ENCODE measurements at places on chromosomes 1 and 21.

GRCh38 chr1:232274236-232274855 lies 355.6 kb downstream of the SIPA1L2 start:
- DNase-seq, result no peak

GRCh38 chr1:186974774-186975181 lies 146.0 kb downstream of the PLA2G4A start:
- no peak for DNase-seq

DNA sequence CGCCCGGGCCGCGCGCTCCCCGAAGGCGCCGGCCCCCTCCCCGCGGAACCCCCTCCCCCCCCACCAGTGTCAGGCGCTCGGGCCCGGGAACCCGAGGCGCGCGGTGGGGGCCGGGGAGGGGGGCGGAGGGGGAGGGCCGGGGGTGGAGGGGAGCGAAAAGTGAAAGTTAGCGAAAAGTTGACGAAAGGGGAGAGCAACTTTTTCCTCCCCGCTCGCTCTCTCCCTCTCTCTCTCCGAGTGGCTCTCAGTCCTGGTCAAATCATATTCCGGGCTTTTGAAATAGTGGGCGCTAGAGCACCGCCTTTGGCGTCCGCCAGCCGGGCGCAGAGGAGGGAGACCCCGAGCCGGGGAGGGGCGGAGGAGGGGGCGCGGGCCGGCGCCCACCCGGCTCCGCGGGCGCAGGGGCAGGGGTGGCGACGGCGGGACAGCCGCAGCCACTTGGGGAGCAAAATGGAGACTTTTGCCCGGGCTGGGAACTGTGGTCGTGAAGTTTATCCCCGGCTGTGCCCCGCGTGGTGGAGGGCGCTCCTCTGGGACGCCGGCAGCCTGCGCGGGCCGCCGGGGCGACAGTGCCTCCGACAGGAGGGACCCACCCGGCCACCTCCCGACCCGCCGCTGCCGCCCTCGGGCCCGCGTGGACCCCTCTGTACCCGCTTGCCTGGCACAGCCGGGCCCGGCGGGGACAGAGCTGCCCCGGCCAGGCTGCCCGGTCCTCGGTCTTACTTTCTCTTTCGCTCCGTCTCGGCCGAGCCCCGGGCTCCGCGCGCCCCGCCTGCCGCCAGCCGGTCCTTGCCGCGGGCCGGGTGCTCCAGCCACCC lies 697 bp downstream of the PRDM16 start:
- no peak for DNase-seq

DNA sequence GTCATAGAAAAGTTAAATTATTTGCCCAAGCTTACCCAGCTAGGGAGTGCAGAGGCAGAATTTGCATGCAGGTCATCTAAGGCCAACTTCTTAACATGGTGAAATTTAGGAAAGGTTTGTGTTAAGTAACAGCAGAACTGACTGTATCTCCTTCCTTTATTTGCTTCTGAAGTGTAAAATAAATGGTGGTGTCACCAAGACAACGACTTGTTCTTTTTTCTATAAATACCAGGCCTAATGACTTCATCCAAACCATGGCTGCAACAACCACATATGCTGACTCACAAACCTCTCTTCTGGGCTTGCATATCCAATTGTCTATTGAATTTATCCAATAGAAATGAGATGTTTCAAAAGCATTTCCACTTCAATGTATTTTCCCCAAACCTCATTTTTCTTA lies 19.1 kb downstream of the COL24A1 start:
- DNase-seq, result no peak

- no peak for DNase-seq
Observed at GRCh38 chr1:161733526-161733925, 12.2 kb downstream of the FCRLB start.

GRCh38 chr1:16342331-16343062 lies 9.8 kb downstream of the FBXO42 start:
- DNase-seq, result no peak

DNA sequence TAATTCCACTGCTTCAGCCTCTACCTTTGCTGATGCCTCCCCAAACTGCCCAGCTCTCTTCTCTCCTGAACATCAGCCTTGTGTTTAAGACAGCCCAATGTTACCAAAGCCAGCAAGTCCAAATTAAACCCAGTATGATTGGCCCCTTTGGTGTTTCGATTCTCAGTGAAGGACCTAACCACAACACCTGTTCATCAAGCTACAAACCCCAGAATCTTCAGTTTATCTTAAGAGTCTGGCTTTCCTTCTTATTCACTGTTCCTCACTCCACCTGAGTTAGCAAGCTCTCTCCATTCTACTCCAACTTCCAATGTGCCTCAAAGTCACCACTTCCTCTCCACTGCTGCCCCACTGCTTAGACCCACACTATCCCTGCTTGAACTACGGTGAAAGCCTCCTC lies 25.5 kb upstream of the ITPKB start:
- DNase-seq, result no peak

GRCh38 chr21:44724926-44725325 lies 13.6 kb upstream of the TSPEAR start:
- no peak for DNase-seq

GRCh38 chr1:18123467-18123992 lies 15.9 kb downstream of the IGSF21 start:
- no peak for DNase-seq

DNA sequence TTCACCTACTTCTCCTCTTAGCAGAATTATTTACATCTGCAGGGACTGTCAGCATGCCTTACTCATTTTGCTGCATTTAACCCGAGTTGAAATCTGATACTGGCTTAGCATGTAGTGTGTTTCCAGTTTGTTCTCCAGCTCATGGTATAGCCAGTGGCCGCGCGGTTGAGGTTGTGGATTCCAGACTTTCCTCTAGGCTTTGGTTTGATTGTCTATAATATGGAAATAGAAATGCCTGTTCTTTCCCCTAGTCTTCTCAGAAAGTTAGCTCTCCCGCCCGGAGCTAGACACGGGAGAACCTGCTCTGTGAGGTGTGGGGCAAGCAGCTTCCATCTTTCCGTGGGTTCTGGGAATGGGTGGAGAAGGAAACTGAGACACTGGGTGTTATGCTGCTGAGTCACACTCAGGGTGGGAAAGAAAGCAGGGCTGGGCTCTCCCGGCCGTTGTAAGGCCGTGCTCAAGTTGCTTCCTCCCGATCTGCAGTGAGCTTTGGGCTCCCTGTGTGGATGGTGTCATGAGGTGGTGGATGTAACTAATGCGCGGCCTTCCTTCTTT lies 206.8 kb upstream of the TMEM51 start:
- DNase-seq, result no peak

DNA sequence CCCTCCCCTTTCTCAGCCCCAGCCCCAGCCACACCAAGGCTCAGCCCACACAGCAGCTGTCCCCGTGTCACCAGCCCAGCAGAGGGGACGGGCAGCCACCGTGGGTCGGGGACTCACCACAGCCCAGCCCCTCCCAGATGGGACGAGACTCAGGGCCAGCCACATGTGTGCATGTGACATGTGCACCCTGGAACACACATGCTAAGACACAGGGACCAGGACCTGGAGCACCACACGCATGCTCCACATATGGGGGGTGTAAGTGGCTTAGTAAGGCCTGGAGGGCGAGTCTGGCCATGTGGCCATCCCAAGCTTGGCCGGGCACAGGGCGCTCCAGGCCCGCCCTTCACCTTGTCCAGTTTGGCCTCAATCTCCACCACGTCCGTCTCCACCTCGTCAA lies 4.0 kb downstream of the ACAP3 start:
- DNase-seq, result no peak

DNA sequence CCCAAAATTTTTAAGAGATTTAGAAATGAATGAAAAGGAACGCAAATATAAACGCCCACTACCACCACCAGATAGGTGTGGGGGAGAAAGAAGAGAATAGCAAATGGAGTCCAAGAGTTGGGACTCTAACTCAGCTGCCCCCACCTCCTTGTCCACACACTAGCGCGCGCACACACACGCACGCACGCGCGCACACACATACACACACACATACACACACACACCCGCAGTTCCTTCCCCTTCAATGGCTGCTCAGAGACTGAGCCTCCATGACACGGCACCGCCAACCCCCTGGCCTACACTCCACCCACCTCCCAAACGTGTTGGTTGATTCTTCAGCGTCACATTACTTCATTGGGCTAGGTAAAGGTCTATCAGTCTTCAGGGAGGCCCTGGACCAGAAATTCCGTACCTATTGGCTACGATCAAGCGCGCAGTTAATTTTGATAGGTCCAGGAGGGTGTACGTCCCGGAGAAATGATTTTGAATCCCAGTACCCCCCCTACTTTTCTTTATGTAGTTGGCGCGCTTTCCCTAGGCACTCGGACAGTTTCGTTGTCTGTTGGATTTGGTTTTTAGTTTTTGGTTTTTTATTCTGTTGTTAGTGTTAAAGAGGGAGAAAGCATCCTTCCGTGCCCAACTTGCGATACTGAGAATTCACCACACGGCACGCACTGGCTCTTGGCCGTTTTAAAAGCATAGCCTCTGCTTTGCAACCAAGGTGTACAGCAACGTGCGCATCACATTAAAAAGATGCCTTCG lies at the start of gene ANP32E:
ANP32E (minus strand) TSS at position 261 of the 762 bp plus-strand sequence. CDS start 326 bp downstream, outside the sequence.
- DNase-seq, result peak; percentile 81

DNA sequence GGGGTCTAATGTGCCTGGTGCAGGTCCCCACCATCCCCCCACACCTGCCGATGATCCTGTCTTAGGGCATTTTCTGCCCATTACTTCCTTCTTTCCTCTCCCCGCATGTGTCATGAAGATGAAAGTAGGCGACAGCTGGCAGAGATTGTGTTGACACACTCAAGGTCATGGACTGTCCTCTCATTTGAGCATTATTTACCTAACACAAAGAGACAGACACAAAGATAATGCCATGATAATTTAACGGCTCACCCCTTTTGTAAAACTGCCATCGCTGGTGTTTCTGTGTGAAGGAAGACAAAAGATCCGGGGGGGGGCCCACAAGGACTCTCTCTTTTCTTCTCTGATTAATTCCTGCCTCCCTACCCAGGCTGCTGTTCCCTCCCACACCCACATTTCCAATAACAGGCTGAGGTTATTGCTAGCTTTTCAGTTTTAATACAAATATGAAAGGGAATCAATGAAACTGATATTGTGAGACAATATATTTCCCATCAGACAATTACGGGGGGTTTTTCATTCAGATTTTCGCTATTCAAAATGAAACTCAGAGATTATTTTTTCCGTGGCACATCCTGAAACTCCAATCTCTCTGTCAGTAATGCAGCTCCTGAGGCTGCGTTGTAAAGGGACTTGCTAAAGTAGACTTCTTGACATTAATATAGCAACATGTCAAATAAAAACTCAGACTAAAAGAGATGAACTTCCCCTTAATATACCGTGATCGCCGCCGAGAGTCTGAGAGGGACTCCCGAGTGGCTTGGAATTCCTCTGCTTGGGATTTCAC lies 561.1 kb downstream of the NPHP4 start:
- no peak for DNase-seq

GRCh38 chr21:31022306-31022705 lies 16.0 kb downstream of the KRTAP19-8 start:
- no peak for DNase-seq

GRCh38 chr1:240109130-240109529 lies 17.4 kb downstream of the FMN2 start:
- DNase-seq, result no peak

DNA sequence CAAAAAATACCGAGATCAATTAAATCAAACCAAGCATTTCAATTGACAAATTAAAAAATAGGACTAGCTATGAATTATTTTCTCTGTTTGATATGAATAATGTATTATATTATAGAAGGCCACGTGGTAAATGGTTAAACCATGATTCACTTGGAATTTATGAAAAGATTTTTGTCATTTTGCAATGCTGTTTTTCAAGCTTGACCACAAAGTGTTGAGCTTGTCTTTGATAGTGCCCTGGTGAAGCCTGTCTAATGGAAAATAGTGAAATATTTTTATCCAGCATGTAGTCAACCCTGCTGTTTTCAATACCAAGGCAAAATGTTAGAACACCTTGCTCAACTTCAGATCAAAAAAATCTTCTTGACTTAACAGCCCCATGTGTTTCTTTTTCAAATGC lies 288.0 kb upstream of the PRMT6 start:
- no peak for DNase-seq

DNA sequence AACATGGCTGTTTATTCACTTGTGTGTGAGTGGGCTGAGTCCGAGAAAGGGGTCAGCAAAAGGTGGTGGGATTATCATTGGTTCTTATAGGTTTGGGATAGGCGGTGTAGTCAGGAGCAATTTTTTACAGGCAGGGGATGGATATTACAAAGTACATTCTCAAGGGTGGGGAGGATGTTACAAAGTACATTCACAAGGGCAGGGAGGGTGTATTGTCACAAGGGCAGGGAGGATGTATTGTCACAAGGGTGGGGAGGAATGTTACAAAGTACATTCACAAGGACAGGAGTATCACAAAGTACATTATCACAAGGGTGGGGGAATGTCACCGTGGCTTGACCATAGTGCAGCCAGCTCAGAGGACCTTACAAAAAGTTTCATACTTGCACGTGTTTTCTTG lies 31.1 kb upstream of the ITLN2 start:
- no peak for DNase-seq

DNA sequence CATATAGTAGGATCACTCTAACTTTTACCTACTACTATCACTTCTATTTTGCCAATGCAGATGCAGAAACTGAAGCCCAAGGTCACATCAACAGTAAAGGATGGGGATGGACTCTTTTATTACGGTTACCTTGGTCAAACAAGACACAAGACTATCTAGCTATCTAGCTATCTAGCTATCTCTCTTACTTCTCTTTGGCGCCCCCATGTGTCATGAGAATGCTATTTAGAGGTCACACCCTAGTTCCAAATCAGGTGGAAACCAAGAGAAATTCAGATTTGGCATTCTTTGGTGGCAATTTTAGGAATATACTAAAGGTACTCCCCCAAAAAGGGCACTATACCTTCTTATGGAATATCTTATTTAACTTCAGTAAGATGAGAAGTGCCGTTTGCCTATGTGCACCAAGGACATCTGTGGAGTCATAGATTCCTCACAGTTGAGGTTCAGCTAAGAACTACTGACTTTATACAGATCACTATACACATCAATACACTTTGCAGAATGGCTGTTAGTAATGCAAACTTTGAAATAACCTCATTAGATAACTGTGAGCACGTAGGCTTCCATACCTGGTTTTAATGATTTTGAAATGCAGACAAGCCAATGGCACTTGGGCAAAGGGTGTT lies 6.7 kb downstream of the ZNF648 start:
- no peak for DNase-seq

DNA sequence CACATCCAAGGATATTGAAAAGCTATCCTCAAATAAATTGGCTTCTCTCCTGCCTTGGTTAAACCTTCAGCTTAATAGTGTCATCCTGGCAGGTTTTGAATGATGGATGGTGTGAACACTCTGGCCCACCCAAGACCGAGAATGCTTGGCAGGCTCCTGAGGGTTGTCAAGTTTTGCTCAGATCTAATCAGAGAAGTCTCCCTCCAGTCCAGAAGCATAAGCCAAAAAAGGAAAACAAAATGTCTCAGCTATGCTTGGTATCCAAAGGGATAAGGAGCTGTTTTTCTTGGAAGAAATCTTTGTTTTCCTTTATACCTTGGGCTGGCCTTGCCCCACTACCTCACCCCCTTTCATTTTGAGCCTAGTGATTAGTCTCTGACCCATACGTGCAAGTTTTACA lies 172.7 kb downstream of the CRB1 start:
- no peak for DNase-seq

DNA sequence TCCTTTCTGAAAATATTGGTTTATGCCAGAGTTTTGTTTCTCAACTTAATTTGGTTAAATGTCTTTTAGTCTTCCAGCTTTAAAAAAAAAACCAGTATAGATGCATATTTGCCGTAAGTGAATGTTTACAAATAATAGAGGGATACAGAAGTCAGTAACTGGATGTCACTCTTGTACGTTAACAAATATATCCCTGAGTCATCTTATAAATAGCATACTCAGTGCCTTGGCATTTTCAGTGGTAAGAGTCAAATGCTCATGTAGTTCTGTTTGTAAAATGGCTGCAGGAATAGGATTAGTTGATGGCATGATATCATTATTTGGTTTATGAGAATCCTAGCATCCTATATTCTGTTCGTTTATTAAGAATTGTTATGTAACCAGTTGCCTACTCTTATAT lies 55.4 kb downstream of the SPEN start:
- no peak for DNase-seq
